ENCODE measurements at places on chromosomes 1 and 21.

DNA sequence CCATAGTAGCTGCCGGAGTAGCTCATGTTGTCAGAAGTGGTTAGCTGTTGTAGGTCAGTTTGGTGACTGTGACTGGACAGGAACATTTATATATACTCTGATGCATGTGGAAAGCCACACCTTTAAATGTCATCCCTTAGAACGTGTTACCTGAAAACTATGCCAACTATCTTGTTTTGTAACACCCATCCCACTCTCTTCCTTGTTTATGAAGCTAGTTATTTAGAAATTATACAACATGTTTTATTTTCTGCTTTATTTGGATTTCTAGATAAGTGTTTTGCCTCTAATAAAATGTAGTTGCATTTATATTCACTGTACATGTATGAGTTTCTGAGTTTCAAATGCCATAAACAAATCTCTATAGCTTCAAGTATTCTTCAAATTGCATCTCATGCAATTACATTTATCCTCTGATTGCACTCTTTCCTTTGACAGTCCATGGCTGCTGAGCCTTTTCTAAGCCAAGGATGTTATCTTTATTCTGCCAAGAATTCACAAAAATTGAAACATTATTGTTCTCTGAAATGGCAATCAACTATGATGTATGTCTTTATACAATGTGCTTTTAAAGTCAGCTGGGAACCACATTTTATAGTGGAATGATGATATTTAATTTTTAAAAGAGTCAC, at the start of gene KRTAP19-7:
KRTAP19-7 (minus strand) TSS at position 51 of the 632 bp plus-strand sequence; CDS start at position 26, 25 bp downstream.
- DNase-seq: no peak

DNA sequence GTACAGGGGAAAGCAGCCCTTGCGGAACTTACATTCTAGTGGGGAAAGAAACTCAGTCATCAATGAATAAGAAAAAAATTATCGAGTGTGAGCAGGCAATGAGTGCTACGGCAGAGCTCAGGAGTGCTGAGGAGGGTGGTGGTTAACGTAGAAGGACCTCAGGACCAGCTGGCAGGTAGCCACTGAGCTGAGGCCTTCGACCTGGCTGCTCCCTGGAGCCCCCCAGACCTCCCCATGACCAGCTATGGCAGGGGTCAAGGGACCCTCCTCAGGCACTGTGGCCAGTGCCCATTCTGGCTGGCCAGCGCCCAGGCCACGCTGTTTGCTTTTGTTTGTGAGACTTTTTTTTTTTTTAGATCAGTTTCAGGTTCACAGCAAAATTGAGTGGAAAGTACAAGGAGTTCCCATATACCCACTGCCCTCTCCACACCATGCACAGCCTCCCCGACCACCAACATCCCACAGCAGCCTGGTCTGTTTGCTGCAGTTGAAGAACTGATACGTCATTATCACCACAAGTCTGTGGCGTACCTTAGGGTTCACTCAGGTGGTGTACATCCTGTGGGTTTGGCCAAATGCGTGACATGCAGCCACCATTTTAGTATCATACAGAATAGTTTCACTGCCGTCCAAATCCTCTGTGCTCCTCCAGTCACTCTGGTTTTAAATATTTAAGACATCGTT, 11.8 kb upstream of the TTC22 start:
- no peak for DNase-seq

GRCh38 chr1:215376544-215377264, 190.4 kb upstream of the KCTD3 start:
- no peak for DNase-seq

GRCh38 chr1:17611991-17612390, 72.5 kb downstream of the ARHGEF10L start:
- no peak for DNase-seq

- DNase-seq: peak; percentile 33
Measured at GRCh38 chr1:214660900-214661299, 57.9 kb downstream of the CENPF start.

- no peak for DNase-seq
Measured at GRCh38 chr1:12541274-12542137, 76.5 kb downstream of the DHRS3 start.

DNA sequence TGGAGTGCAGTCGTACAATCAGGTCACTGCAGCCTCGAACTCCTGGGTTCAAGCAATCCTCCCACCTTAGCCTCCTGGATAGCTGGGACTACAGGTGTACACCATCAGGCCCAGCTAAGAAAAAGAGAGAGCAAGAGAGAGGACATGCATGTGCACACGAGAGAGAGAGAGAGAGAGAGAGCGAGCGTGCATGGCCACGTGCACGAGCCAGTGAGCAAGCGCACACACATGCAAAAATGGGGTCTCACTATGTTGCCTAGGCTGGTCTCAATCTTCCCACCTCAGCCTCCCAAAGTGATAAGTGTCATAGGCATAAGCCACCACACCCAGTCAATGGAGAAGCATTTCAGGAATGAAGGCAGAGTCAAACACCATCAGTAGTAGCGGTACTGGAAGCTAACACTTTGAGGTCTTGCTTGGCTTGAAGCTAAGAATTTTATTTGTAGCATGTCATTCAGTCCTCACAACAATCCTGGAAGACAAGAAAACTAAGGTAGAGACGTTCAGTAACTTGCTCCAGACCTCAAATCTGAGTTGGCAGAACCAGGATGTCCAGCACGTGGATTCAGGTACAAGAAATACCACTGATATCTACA, 14.5 kb downstream of the GNB1 start:
- DNase-seq: no peak

DNA sequence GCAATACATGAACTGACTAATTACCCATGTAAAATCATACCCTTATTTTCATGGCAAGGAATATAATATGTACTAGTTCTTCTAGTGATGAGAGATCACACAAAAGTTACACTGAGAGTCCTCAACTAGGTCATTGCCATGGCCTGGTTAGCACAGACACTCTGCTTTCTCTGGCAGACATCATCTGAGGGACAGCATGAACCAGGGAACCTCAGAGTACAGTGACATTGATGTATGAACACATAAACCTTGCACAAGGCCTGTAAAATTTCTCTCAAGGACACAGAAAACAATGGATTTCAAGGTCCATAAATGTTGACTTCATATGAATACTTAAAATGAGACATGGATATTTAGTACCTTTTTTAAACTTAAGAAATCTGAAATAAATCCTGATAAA, 108.8 kb upstream of the MAGI3 start:
- no peak for DNase-seq

DNA sequence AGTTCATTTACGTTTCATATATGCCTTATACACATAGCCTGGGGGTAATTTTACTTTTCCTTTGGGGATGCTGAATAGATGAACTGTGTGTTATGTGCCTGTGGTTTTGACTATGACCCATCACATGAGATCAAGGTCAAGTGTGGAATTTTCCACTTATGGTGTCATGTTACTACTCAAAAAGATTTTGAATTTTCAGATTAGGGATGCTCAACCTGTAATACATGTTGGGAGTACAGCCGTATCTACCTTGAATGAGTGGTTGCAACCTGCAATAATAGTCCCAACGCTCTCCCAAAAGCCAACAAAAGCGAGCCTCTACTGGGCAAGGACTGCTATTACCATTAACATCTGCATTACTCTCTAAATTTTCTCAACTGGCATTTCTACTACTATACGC, 68.5 kb upstream of the SDC3 start:
- no peak for DNase-seq

- DNase-seq: peak; percentile 71
Measured at GRCh38 chr1:230682274-230682673, 31.6 kb downstream of the AGT start.

- no peak for DNase-seq
Measured at GRCh38 chr1:219566951-219567947, 45.7 kb downstream of the ZC3H11B start.

- DNase-seq: no peak
Measured at GRCh38 chr1:178060789-178061556, 32.9 kb upstream of the RASAL2 start.

GRCh38 chr1:212514056-212514614, 81.4 kb downstream of the NENF start:
- no peak for DNase-seq

DNA sequence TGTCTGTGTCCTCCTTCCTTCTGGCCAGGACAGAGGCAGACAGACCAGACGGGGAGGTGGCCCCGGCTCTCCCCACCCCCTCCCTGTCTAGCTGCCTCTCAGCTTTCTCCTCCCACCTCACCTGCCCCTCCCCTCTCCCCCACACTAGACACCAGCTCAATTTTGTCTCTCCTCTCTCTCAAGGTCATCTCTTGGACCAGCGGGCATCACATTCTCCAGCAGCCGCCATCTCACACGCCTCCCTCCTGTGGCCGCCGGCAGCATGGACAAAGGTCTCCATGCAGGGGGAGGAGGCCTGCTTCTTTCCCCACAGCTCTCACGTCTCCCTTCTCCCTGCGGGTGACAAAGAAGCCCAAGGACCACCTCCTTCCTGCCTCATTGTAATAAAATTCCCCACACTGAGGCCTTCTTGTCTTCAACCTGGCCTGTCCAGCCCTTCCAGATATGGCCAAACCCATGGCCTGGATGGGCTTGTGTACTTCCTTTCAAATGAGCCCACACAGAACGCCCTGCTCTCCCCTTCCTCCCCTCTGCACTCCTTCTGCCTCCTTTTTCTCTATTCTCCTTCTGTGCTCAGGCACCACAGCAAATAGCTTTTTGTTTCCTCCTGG, 14.6 kb downstream of the OPTC start:
- no peak for DNase-seq

DNA sequence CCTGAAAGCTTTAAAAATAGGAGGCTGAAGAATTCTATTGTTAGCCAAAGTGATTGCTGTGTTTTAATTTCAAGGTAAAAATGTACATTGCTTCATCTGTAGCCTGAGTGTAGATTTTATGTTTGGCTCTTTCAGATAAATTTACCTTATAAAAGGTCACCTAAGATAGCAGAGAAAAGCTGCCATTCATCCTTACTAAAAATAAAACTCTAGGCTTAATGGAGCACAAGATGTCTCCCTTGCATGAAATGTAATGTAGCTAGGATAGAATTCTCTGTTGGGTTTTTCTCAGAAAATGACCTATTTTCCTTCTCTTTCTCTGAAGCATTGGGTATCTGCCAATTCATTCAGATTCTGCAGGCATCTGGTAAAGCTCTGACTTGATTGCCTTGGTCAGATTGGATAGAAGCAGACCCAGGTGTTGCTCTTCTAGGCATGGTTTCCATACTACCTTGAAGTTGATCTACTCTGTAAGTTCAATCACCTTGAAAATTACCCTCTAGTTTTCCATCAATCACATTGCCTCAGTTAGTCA, 176.6 kb upstream of the GORAB start:
- no peak for DNase-seq

- no peak for DNase-seq
Measured at GRCh38 chr1:154599658-154600057, 8.3 kb downstream of the ADAR start.

- DNase-seq: no peak
Measured at GRCh38 chr1:157951230-157951629, 42.2 kb upstream of the KIRREL1 start.

GRCh38 chr1:197083474-197083873, 16.4 kb upstream of the F13B start:
- DNase-seq: no peak

DNA sequence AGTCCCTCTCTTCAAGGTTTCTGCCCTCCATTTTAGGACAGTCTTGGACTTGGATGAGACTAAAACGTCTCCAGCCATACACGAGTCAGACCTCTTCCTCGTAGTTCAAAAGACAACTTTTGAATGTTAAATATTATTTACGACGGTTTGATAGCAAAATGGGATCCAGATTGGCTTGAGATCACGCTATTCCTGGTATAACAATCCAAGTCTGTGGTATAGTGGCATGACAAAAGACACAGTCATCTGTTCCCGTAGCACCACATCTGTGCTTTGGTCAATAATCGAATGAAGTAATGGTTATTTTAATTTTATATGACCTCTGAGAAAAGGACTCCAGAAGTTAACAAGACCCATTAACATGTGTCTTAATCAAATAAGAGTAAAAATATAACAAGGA, 7.0 kb downstream of the PCP4 start:
- no peak for DNase-seq

GRCh38 chr21:44704636-44705001, 6.8 kb downstream of the TSPEAR start:
- no peak for DNase-seq

DNA sequence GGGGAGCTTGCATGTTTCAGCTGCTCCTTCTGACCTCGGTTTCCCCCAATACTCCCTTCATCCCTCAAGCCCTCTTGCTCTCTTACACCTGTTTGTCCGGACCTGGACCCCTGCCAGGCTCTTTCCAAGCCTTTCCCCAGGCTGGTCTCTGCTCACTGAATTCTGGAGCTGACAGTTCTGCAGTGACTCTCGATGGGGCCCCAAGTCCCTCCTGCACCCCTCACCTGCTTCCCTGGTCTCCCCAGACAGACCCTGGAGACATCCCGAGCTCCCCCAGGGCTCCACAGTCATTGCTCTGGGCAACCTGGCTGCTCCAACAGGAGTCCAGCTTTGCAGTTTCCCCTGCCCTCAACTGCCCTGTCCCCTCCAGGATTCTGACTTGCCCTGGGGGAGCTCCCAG, 198.6 kb downstream of the GRIK3 start:
- no peak for DNase-seq

GRCh38 chr1:38222891-38223290, 176.3 kb upstream of the POU3F1 start:
- DNase-seq: no peak

GRCh38 chr21:43639470-43640353, 19.6 kb downstream of the HSF2BP start:
- no peak for DNase-seq

- no peak for DNase-seq
Measured at GRCh38 chr21:43894206-43894577, 29.2 kb downstream of the AGPAT3 start.

GRCh38 chr1:81833722-81834121, 33.0 kb downstream of the ADGRL2 start:
- DNase-seq: no peak

DNA sequence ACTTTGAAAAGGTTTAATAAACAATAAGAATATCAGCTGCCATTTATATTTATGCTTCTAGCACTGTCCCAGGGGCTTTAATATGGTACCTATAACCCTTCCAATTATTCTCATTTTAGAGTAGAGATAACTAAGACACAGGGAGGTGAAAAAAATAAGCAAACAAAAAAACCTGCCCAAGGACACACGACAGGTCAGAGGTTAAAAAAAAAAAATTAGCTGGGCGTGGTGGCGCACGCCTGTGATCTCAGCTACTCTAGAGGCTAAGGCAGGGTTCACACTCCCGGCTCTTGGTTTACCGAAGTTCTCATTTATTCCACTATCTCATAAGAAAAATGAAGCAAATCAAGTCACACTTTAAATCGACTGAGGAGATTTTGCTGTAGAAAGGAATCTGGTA, 34.7 kb upstream of the CNN3 start:
- DNase-seq: no peak

GRCh38 chr1:28437264-28437923, 67.9 kb downstream of the PHACTR4 start:
- DNase-seq: no peak

- no peak for DNase-seq
Measured at GRCh38 chr1:214360525-214361164, 79.7 kb downstream of the SMYD2 start.

- peak; percentile 16 for DNase-seq
Measured at GRCh38 chr1:161038523-161039153, at the start of gene TSTD1. TSS of gene TSTD1 (minus strand) at chr1:161038964. CDS start at chr1:161038889, 75 bp downstream.

DNA sequence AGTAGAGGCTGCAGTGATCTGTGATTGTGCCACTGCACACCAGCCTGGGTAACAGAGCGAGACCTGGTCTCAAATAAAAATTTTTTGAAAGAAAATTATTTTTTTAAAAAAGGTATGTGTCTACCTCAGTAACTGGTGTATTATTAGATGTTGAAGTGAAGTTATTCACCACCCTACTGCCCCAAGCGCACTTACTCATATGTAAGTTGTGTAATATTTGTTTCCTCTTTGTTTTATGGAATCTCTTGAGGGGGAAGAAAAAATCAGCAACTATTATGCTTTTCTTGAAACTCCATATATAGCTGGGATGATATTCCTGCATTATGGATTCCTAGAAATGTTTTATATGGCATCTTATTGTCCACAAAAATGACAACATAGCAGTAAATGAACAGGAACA, 21.3 kb downstream of the RBM15 start:
- no peak for DNase-seq

Data from hippocampal formation (tissue), 2 donors.